Activated naive CD4-positive, alpha-beta T cell treated with anti-CD3 and anti-CD28 coated beads, Interleukin-2, amount 50 U/mL, for 72 hours (primary cell): ENCODE measurements at places on chromosomes 7 and 10. TPM values are rescaled to one million over a fixed set of nuclear protein-coding genes. Genes with fewer than 3 reads are reported as not detected.

GARIN1A gene
- 1.1 TPM for total RNA-seq

FAM25C gene
- not detected for total RNA-seq

SPAM1 gene
- total RNA-seq = not detected

C10orf67 gene
- 1.5 TPM for total RNA-seq

HYAL4 gene
- total RNA-seq = not detected

TAS2R41 gene
- not detected for total RNA-seq

CHCHD3 gene
- 43.4 TPM for total RNA-seq

PRSS1 gene
- total RNA-seq = not detected
